ENCODE measurements at places on chromosomes 2 and 18.

DNA sequence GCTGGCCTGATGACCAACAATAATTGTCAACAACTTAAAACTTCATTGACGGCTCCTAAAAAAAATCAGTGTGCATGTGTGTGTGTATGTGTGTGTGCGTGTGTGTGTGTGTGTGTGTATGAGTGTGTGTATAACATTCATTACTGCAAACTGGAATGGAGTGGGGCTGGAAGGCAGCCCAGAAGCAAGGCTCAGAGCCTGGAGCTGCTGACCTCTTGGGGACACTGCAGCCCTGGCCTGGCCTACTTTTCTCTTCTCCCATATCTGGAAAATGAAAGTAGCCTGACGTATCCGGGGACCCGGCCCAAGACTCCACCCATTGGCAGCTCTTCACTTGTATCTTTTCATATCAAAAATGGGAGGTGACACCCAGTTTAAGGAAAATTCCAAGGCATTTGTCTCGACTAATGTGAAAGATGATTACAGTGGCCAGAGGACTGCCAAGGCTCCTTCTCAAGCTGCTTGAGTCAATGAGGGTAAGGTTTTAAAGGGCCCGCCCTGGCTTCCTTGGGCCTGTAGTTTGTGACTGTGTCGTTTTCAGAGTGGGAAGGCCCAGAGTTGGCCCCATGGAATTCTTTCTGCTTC lies 72.4 kb upstream of the IL1R1 start:
- peak; percentile 55 for DNase-seq

- DNase-seq = peak; percentile 87
These were observed 83.3 kb upstream of the ID2 start for GRCh38 chr2:8598295-8599165.

DNA sequence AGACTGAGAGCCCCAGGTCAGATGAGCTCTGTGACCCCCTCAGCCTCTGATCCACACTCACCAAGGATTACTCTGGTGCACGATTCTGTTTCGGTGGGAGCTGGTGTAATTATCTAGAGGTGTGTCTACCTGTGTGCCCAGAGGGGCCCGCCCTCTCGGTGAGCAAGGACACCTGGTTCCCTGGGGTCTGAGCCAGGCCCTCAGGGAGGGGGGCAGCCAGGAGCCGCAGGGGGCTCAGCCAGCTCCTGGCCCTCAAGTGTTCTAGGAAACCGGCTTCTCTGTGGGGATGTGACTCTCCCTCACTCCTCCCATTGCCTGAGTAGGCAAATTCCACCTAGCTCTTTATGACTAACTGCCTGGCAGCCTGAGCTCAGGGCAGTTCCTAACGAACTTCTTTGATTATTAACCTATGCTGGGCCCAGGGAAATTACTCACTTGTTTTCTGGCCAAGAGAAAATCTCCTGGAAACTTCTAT lies 17.4 kb downstream of the AGAP1 start:
- DNase-seq = peak; percentile 88

- DNase-seq = peak; percentile 12
These were observed 166.5 kb downstream of the RPIA start for GRCh38 chr2:88857951-88858411.

DNA sequence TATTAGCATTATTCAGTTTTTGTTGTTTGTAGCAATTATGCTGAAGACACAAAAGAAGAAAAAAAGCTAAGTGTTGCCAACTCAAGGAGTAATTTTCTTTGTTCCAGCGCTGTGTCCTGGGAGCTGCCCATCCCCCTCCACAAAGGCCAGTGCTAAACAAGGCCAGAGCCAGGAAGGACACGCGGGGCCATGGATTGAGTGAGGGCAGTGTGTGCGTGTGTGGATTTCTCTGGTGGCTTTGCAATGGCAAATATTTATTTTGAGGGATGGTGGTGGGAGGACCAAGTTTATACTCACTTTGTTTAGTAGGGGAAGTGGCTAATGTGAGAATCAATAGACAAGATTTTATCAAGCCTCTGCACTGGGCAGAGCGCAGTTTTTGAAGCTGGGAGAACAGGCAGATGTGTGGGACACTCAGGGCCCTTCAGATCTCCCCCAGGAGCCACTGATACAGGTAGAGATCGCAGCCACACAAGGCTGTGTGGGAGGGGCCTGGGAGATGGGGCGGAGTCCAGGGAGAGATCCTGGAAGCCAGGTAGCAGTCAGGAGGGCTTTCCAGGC lies 11.4 kb downstream of the AGAP1 start:
- DNase-seq = no peak

DNA sequence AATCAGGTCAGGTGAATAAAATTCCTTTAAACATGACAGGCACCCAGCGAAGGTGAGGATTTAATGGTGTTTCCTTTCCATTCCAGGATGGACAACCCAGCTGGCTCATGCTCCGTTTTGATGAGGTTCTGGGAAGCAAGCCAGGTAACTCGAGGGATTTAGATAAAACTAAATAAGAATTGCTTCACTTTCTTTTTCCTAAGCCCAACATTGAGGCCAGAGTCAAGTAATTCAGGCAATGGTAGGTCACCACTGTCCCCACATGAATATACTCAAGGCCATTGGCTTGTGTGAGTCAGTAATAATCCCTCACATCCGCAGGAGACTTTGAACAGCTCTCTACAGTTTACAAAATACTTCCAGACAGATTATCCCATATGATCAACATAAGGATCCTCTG lies 16.2 kb upstream of the LRATD1 start:
- DNase-seq = peak; percentile 46

All from astrocyte (in vitro differentiated cells and primary cell).